Activated T-cell treated with anti-CD3 and anti-CD28 coated beads, Interleukin-2, amount 50 U/mL, for 1 hour (primary cell): ENCODE measurements at places on chromosomes 13 and 19.
A peak's percentile ranks its signal among the peaks of the same experiment; 100 is the strongest.

DNA sequence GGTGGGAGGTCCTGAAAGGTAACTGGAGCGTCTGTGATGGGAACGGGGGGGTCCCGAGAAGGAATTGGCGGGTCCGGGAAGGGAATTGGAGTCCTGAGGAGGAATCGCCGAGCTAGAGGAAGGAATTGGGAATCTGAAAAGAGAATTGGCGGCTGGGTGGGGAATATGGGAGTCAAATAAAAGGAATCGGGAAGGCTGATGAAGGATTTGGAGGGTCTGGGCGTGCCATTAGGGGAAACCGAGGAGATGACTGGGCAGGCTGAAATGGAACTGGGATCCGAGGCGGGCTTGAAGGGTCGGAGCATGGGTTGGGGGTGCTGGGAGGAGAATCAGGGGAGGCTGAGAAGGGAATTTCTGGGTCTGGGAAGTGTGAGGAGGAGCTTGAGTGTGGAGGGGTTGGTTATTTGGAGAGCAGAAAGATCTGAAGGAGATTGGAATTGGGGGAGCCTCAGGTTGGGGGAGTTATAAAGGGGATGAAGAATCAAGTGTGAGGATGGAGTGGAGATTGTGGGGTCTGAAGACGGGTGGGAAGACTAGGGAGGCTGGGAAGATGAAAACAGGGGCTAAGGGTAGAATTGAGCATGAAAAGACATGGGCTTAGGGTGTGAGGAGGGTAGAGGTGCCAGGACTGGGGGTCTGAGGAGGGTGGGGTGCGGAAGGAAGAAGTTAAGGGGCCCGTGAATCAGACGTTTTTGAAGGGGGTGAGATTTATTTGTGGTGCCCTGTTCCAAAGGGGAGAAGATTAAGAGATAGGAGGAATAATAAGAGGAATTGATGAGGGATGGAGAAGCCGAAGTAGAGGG is 718 bp downstream of the ACTN4 start:
- DNase-seq = no peak

- peak; percentile 46 for DNase-seq
These were observed 450 bp downstream of the SELENOW start for GRCh38 chr19:47778954-47779351.

DNA sequence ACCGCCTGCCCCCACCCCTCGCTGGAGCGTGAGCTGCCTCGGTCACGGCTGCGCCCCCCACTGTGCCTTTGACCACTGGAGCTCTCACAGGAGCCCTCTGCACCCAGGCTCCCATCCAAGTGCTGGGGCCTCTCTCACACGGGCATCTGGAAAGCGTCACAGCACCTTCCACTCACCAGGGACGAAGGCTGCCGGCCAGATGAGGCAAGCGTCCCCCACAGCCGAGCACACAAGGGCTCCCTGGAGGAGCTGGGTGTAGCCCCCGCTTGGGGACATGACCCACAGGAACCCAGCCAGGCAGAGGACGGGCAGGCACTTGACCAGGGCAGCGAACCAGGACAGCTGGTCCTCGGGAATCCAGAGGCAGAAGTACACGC is 560 bp downstream of the TMEM86B start:
- no peak for DNase-seq

GRCh38 chr13:88590574-88590973 is 919.4 kb downstream of the SLITRK5 start:
- DNase-seq = no peak

DNA sequence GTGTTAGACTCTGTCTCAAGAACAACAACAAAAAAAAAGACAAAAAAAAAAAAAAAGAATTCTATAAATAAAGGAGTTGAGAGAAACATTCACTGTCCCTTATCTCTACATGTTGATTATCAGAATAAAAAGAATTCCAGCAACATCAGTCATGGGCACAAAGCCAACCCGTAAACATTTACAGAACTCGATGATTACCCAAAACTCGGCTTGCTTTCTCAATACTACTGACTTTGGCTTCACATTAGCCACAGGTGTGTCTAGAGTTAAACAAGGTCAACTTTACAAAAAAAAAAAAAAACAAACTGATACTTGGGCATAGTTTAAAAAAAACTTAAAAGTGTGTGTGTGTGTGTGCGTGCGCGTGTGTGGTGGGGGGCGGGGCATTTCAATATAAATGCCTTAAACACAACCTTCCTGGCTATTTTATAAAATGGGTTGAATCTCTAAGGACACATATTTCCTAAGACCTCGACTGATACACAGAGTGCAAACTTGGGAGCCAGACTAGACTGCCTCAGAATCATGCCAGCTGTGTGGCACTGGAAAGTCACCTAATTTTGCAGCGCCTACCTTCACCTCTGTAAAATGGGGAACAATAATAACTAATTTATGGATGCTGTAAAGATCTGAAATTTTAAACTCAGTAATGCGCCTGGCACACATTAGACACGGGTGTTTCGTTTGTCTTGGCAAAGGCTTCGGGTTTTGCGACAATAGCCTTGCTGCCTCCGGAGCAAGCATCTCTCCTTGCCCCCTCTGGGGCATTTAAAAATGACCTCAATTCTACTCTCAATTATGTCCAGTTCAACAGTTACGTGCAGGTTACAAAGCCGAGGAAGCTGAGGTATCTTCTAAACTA is 922 bp downstream of the EBPL start:
- no peak for DNase-seq

DNA sequence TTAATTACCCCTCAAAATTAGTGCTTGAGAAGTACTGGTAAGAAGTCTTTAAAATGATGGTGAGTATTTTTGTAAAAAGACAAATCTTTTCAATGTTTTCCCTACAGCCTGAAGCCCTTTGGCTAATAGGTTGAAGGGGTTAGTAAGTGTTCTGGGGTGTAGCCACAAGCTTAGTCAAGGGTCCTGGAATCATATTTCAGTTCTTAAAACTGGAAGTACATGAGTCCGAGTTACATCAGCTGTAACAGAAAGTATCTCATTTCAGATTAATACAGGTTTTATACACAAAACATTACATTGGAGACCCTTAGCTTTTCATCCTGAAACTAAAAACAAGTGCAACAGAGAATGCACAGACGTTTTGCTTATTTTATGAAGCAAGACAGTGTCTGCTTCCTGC is 52.7 kb upstream of the TEX29 start:
- no peak for DNase-seq

DNA sequence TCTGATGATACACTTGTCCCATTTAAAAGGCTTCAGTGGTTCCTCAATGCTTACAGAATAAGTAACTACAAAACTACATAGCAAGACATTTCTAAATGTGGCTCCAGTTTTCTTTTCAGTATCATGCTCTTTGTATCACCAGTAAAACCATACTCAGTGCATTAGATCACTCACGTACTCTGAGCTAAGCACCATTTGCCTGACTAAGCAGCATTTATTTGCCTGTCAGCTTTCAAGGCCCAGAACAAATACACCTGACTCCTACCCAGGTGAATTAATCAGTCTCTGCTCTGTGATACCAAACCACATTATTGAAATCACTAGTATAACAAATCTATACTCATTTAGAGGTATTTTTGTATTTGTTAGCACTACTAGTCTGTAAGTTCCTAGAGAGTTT is 47.4 kb upstream of the PCDH20 start:
- DNase-seq = no peak

GRCh38 chr19:51114087-51114729 is 6.0 kb upstream of the CTU1 start:
- DNase-seq = no peak

DNA sequence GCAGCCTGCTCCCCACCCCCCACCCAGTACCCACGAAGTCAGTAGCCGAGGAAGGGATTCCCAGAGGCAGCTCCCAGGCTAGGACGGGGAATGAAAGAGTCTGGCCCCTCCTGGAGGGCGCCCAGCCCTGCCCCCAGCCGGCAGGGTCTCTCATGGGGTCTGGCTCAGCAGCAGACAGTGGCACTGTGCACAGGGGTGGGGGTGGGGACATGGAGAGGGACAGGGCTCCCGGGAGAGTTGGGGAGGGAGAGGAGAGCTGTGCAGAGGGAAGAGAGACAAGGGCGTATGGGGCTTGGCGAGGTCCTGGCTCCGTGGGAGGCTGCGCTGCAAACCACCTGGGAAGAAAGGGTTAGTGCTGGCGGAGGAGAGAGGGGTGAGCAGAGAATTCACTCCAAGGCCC is 27.7 kb upstream of the ASF1B start:
- DNase-seq = no peak

- no peak for DNase-seq
These were observed 170.5 kb downstream of the IRS2 start for GRCh38 chr13:109615721-109616420.

DNA sequence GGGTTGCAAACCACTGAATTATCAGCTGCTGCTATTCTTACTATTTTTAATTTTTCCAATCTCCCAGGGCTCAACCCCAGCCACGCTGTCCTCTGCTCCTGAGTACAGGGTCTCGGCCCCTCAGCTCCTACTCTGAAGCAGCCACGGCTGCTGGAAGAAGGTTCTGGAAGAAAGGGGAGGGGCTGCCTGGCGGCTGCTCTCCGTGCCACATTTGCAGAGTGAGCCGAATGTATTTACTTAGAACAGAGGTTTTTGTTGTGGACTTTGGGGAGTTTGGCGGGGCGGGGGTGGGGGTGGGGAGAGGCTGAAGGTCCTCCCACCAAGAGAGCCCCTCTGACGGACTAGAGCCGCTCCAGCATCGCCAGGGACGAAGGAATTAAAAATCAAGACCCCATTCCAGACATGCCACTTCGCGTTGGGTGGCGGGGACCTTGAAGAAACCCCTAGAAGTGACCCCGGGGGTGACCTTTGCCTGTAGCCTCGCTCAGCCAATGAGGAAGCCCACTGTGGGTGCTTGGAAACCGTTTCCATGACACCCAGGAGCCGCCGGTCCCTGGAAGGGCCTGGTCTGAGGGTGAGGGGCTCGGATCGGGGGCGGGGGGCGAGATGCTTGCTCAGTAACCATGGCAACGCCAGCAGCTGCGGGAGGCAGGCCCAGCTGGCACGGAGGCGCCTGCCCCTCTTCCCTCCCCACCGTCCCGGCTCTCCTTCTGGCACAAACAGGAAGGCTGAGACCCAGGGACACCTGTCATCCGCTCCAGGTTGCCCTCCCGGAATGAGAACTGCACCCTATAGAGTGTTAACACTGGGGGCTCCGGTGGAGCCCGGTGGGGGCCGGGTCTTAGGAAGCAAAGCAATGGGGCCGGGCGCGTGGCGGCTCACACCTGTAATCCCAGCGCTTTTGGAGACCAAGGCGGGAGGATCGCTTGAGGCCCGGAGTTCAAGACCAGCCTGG is 54.2 kb upstream of the PTPRS start:
- no peak for DNase-seq

DNA sequence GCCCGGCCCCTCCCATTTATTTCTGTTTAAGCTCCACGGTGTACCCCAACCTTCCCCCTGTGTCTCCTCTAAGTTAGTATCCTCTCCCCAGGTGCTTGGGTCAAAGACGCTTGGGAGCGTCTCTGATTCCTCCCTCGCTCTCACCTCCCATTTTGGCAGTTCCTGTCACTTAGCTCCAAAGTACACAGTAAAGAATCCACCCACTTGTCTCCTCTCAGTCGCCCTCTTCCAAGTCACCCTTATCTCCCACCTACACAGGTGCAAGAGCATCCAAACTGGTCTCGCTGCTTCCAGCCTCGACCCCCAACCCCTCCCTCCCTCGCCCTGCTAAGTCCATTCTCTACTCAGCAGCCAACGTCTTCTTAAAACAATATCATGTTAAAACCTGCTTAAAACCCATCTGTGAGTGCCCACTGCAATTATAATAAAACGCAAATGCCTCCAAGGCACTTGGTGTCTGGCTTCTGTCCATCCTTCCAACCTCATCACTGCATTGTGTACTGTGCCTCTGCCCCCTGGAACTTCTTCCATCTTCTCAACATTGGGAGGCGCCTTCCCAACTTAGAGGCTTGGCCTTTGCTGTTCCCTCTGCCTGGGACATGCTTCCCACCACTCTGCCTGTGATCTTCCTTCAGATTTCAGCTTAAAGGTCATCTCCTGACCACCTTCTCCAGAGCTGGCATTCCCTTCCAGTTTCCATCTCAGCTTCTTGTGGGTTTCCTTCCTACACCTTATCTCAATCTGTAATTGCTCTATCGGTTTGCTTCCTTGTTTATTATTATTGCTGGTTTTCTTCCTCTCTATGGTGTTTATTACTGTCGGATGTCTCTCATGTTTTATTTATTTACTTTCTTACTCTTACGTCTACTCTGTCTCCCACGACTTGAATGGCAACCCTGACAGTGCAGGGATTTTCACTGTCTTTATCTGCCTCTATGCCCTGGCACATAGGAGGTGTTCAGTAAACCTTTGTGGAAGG is 9.5 kb upstream of the KLK14 start:
- no peak for DNase-seq
